Inflammatory macrophage treated with lipopolysaccharide for 4 hours (primary cell): ENCODE measurements at places on chromosomes 2 and 18.
A peak's percentile ranks its signal among the peaks of the same experiment; 100 is the strongest.

DNA sequence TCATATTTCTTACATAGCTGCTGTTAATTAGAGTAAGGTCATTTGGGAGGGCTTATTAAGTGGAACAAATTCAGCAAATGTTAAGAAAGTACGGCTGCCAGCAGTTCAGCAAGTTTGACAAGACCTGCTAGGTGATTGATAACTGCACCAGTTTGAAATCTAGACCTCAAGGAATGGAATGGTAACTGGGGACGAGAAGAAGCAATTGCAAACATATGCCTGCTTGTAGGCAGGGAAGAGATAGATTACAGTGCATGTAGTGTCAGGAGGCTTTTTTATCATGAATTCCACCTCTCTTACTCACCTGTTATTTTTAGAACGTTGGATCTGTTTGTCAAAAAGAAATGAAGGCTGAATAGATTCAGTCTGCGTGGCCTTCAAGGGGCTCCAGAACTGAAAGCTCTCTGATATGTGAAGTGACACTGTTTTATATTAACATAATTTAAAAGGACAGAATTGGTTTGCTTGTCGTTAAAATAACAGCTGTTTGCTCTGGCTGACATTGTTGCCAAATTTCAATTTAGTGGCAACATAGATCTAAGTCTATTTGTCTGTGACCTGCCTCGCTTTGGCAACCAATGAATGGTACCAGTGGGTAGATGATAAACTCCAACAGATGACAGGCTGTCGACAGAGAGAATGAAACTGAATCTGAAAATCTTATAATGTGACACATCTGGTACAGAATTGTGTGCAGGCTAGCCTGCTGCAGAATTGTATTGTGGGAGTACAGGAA is 199.3 kb downstream of the ZNF407 start:
- DNase-seq = no peak

GRCh38 chr2:147382322-147382948 is 462.4 kb upstream of the ACVR2A start:
- no peak for DNase-seq

GRCh38 chr2:236237468-236238190 is 26.6 kb downstream of the ASB18 start:
- no peak for DNase-seq

- no peak for DNase-seq
Observed at GRCh38 chr18:35876243-35876642, 96.2 kb upstream of the RMP24 start.

DNA sequence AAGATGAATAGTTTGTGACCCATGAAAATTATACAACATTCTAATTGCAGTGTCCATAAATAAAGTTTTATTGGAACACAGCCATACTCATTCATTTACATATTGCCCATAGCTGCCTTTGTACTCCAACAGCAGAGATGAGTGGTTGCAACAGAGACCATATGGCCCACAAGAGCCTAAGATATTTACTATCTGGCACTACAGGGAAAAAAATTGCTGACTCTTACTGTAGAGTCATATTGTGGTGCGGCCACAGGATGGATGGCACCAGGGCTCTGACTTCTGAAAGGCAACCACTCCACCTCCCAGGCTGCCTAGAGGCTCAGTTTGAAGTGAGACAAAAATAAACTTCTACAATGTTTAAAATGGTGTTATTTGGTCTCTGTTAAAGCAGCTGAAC is 404.0 kb upstream of the ATP5MC3 start:
- no peak for DNase-seq

GRCh38 chr2:207082619-207083018 is 83.1 kb downstream of the KLF7 start:
- no peak for DNase-seq

DNA sequence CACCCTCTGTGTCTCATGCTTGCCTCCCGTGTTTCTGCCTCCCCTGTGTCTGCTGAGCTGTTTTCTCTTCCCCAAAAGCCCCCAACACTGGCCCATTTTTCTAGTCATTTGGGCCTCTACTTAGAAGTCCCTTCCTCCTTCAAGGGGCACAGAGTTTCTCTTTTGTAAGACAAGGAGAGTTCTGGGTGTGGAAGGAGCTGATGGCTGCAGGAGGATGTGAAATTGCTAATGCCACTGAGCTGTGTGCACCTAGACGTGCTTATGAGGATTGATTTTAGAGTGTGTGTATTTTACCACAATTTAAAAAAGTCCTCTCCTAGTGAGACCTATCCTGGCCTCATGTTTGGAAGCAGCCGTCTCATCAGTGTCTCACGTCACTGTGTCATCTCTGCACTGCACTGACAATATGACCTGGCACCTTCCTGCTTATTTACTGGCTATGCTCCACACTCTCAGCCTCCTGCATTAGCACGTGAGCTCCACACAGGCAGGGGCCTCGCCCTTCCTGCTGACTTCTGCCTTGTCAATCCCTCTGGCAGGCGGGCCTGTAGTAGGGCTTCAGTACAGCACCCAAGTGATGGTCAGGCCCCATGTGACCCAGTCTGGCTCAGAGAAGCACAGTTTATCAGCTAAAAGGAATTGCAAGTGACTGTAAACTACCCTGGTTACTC is 8.0 kb upstream of the MBP start:
- DNase-seq = peak; percentile 52

DNA sequence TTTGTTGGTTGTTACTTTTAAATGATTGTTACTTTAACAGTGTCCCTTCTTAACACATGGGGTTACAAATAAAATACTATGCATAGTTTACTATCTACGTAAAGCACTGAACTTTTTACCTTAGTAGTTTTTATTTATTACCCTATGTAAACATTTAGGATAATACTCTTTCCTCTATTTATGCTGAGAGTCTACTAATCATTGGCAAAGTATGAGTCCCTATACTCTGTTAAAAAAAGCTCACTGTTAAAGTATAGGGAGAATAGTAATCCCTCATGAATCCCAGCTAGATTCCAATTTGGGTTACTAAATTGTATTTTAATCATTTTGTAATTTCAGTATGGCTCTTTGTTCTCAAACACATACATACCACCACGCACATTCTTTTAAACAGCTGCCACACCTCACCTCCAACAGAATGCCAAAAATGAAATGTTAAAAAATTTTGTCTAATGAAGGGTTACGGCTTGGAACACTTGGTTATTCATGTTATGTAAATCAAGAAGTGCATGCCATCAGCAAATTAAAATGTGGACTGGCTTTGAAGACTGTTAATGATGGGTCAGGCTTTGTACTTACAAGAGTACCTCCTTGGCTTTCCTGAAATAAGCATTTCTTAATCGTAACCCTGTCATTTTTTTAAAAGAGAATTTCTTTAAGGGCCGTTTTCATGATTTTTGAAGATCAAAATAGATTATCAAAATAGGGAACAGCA is 104.9 kb downstream of the TMEM247 start:
- DNase-seq = no peak

DNA sequence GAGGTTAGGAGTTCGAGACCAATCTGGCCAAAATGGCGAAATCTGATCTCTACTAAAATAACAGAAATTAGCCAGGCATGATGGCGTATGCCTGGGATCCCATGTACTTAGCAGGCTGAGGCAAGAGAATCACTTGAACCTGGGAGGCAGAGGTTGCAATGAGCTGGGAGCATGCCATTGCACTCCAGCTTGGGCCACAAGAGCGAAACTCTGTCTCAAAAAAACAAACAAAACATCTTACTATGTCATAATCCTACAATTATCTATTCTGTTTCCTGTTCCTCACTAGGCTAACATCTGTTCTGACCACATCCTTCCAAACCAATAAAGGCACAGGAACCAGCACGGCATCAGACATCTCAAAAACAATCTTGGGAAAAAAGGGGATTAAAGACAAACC is 361.8 kb upstream of the UBE2E3 start:
- DNase-seq = no peak

- no peak for DNase-seq
Observed at GRCh38 chr2:134241911-134242310, 12.0 kb upstream of the MGAT5 start.

DNA sequence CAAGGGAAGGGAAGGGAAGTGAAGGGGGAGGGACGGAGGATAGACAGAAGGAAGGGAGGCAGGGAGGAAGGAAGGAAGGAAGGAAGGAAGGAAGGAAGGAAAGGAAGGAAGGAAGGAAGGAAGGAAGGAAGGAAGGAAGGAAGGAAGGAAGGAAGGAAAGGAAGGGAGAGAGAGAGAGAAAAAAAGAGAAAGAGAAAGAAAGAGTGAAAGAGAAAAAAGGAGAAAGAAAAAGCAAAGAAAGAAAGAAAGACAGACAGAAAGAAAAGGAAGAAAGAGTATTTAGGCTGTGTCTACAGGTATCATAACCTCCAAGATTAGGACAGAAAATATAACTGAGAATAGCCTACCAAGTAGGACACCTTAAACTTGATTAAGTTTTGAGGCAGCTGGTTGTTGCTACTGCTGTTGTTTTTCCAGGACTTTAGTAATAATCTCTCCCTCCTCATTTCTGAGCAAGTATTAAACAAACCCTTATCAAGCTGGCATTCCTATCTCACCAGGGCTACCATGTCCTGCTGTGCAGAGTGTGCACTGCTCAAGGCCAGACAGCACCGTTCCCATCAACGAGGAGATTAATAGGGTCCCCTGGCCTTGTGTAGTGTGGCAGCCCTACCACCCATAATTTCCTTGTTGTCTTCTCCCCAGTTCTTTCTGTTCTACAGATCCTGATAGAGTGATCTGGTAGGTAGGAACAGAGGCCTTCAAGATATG is 90.5 kb upstream of the FHL2 start:
- DNase-seq = no peak

- peak; percentile 6 for DNase-seq
Observed at GRCh38 chr18:7021994-7022840, 95.4 kb downstream of the LAMA1 start.

DNA sequence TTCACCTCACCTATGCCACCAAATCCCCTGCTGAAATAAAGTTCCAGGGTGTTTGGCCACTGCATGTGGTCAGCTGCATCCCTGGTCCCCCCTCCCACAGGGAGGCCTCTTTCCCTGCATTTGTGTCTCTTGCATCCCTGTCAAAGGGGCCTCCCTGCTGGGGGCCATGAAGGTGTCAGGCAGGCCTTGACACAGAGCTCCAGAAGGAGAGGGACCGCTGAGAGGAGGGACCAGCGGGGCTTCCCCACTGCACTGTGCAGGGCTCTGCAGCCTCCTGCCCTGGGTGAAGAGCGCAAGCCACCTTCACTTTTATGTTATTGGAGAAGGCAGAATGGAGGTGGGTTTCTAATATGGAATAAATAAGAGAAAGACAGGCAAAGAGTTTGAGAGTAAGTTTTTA is 230.2 kb downstream of the ANKRD30B start:
- no peak for DNase-seq

DNA sequence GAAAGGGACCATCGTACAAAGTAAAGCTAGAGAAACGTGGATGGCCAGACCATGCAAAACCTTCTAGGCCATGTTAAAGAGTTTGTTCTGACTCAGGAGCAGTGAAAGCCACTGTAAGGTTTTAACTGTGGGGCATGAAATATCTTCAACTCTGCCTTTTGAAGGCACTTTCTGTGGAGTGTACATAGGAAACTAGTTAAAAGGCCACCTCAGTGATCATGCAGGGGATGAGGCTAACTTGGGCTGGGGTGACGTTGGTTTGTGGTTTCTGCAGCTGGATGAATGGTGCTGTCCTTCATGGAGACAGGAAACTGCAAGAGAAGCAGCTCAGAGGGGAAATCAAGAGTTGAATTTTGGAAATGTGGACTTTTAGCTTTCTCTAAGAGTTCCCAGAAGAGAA is 190.7 kb downstream of the CDCA7 start:
- DNase-seq = peak; percentile 62

DNA sequence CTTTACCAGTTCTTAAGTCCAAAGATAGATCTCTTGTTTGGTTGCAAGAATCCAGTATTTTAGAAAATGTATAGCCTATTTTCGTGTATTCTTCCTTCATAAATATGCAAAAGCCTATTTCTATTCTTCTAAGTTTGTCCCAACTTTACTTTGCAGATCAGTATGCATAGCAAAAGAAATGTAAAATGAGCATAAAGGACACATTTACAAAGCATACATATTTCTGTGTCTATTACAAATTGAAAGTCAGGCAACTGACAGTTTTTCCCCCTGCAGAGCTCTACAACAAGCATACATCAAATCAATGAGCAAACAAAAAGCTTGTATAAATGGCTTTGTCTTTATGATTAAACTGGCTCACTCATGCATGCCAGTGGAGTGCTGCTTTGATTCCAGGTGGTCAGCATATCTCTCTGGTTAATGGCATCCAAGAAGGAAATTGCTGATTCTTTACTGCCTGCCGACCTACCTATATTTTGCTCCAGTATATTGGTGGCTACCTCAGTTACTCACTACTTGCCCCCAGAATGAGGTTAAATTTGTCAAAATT is 10.0 kb upstream of the VPS54 start:
- DNase-seq = no peak

GRCh38 chr2:111205774-111206173 is 85.1 kb downstream of the BCL2L11 start:
- no peak for DNase-seq

- no peak for DNase-seq
Observed at GRCh38 chr2:122105877-122106206, 350.4 kb downstream of the TSN start.

GRCh38 chr2:233111427-233111826 is 51.3 kb downstream of the INPP5D start:
- no peak for DNase-seq

DNA sequence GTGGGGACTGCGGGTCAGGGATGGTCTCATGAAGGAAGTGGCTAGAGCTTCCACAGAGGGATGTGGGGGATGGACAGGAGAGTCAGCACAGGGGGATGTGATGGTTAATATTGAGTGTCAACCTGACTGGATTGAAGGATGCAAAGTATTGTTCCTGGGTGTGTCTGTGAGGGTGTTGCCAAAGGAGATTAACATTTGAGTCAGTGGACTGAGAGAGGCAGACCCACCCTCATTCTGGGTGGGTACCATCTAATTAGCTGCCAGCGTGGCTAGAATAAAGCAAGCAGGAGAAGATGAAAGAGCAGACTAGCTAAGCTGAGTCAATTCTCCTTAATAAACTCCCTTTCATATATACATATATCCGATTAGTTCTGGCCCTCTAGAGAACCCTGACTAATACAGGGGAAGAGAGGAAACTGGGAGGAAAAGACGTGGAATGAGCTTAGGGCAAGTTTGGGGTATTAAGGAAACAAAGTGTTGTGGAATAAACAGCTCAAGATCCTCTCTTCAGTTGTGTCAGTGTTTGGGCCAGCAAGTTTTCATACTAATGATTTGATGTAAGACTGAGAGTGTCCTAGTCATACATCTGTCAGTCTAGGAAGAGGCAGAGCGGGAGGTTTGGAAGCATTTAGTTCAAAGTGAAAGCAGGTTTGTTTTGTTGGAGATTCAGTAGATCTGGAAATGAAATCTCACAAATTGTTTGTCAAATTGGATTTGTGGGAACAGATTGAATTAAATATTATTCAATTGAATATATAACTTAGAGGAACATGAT is 135.2 kb upstream of the NT5C1B start:
- no peak for DNase-seq

- no peak for DNase-seq
Observed at GRCh38 chr18:79121746-79122474, 52.7 kb downstream of the ATP9B start.

DNA sequence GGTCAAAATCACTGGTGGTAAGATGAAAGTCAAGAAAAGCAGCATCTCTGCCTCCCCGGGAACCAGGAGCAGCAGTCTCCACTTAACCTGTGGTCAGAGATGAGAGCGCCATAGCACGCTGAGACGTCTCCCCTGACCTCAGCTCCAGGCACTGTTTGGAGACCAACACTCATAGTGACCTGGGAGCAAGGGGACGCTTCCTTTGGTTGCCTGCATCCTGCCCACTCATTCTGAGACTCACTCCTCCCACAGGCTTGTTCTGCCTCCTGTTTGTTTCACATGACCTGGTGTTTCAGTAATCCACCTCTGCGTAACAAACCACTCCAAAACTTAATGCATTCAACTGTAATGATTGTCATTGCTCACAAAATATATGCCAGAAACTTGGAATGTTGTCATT is 139.3 kb downstream of the ACOXL start:
- peak; percentile 6 for DNase-seq
